ENCODE measurements at places on chromosomes 1 and 21.

- no peak for DNase-seq
These were observed 620.2 kb downstream of the PTPRU start for GRCh38 chr1:29856340-29857114.

DNA sequence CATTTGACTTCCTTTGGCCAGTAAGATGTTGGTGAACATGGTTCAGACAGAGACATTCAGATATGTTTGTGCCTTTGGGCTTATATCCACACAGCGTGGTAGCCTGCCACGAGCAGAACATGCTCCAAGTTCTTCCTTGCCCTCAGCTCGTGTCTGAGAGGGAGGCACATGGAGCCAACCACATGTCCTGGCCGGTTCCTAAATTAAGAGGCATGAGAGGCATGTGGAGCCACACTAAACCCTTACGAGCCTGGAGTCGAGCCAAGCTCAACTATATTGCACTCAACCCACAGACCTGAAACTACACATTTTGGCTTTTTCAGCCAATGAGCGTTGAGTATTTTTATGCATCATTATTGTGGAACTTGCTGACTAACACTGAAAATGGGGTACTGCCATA is 133.7 kb upstream of the KCNK1 start:
- no peak for DNase-seq

DNA sequence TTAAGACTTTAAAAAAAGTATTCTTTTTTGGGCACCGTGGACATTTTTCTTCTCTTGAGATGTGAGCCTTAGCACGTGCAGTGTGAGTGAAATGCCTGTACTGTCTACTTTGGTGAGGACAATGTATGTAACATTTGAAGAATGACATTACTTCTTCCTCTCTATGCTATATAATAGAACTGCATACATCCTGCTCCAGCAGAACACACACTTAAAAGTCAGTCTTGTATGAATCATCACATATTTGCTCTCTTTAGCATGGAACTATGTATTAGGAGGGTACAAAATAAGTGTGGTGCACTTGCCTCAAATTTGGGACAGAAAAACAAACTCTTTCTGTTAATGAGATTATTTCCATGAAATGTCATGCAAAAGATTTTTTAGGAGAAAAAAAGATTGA is 358.4 kb upstream of the SGIP1 start:
- DNase-seq, result no peak

DNA sequence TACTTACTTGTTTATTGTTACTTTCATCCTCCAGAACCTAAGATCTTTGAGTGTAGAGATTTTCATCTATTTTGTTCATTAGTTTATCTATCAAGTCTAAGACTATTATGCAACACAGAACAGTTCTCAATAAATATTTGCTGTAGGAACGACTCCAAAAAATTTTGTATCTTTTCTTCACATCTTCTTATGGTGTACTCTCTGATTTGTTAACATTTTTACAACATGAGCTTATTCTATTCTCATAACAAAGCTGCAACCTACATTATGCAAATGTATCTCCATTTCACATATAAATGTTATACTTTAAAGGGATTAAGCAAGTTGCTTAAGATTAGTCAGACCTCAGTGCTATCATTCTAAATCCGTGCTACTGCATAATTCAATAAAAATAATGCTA is 514.2 kb upstream of the ZP4 start:
- no peak for DNase-seq

- DNase-seq, result no peak
These were observed 51.4 kb downstream of the GRIK1 start for GRCh38 chr21:29888437-29888836.

- DNase-seq, result no peak
These were observed 15.4 kb downstream of the PPIE start for GRCh38 chr1:39754026-39754570.
